ENCODE measurements at places on chromosomes 1 and 21.

DNA sequence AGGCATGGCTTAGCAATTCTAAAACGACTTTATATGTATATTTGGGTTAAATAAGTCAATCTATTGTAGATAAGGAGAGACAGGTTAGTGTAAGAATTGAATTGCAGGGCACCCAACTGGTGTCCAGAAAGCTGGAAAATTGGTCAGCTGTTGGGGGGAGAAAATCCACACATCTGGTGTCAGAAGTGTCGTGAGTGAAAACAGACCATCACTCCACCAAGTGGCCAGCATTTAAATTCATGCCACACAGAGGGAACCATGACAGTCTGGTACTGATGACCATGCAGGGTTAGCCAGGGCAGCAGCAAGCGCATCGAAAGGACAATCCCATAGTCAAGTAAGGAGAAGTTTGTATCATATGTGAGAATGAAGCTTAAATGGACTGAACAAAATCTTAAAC is 11.7 kb downstream of the LAX1 start:
- DNase-seq: no peak

DNA sequence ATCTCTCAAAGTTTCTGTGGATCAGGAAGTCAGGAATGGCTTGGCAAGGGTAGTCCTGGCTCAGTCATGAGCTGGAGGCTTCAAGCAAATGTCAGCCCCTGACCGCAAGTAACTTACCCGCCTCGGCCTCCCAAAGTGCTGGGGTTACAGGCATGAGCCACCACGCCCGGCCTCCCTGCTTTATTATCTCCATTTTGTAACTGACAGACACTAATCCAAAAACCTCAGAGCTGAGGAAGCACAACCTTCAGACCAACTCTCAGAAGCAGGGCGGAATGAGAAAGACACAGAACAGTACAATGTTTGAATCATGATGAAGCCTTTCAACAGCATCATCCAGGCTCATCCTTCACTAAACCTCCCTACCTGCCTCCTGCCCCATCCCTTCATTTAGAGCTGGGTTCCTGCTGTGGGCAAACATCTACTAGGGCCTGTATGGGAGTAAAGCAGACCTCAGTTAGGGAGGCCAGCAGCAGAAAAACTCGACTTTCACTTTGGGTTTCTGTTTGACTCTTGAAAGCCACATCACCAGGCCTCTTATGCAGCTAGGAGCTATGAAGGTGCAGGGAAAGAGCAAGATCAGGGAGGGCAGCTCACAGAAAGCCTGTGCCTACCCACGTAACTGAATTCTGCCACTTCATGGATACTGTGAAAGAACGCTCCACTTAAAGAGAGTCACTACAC is 84.4 kb upstream of the RAB4A start:
- no peak for DNase-seq

- no peak for DNase-seq
Observed at GRCh38 chr21:17089091-17089491, 423.8 kb upstream of the CXADR start.

GRCh38 chr1:16920951-16921350 is 780 bp upstream of the CROCC start:
- peak; percentile 47 for DNase-seq
